Activated CD8-positive, alpha-beta memory T cell treated with anti-CD3 and anti-CD28 coated beads, Interleukin-2, amount 50 U/mL, for 48 hours (primary cell): ENCODE measurements at places on chromosomes 4 and X.

GRCh38 chr4:25513814-25514213 is 136.8 kb downstream of the ANAPC4 start:
- DNase-seq = no peak

DNA sequence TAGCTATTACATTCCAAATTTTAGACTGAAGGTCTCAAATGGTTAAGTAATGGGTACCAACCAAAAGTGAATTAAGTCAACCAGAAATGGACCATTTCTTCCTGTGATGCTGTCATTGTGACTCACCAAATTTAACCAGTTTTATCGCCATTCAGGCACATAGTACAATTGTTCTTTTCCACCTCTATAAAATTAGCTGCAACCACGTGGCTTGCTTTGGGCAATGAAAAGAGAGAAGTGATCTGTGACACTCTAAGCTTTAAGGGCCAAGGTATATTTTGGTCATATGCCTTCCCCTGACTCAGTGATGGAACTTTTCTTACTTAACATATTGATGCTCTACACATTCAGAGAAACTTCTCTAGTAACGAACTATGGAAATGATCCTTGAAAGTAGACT is 20.3 kb upstream of the PHF8 start:
- DNase-seq = no peak

DNA sequence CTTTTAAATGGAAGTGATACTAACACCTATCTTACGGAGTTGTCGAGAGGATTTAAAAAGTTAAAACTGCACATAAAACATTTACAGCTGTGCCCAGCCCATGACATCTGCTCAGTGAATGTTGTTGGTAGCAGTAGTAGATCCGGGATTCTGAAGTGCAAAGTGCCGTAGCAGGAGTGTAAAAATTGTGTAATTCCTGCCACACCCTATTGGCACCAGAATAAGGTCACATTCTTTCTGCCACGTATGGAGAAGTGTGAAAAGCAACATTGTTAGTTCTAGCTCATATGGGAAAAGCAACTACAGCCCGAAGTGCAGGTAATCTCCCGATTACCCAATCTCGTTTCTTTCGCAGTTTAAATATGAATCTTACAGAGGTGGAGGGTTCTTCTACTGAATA is 31.2 kb downstream of the PRIMPOL start:
- no peak for DNase-seq

DNA sequence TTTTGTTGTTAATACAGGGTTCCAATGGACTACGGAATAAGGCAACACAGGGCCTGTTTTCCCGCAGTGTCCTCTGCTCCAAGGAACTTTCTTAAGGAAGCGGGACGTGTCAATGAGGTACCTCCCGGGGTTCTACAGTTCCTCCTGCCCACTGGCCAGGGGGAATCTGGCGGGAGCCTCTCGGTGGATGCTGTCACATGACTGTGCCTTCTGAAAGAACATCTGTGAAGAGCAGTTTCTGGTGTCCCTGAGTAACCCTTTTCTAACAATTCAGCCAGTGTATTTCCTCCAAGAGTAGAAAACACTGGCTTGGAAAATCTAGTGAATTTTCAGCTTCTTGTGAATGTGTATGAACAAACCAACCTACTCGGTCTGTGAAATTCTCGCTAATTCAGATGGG is 32.7 kb downstream of the MFAP3L start:
- DNase-seq = no peak

DNA sequence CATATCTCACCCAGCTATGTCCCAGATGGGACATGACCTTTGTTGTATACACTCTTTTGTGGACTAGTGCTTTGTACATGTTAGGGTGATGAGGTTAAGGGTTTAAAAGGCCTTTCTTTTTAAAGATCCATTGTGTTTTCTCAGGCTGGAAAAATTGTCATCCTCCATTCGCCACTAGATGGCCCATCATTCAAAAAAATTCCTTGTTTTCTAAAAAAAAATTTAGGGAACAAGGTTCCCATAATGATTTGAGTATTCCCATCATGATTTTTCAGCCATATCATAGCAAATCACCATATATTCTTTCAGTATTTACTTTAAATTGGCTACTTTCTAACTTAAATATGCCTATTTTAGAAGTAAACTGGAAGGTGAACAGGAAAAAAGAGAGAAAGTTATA is 91.9 kb upstream of the TMEM164 start:
- no peak for DNase-seq

DNA sequence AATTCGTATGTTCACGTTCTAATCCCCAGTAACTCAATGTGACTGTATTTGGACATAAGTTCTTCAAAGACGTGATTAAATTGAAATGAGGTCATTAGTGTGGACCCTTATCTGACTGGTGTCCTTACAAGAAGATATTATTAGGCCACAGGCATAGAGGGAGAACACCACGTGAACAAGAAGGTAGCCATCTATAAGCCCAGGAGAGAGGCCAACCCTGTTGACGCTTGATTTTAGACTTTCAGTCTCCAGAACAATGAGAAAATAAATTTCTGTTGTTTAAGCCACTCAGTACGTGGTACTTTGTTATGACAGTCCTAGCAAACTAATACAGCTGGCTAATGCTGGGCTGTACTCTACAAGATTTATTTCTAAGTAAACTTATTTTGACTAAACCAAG is 1.5 kb upstream of the EIF1AX start:
- DNase-seq = no peak

GRCh38 chr4:47533689-47534347 is 48.7 kb downstream of the ATP10D start:
- no peak for DNase-seq

DNA sequence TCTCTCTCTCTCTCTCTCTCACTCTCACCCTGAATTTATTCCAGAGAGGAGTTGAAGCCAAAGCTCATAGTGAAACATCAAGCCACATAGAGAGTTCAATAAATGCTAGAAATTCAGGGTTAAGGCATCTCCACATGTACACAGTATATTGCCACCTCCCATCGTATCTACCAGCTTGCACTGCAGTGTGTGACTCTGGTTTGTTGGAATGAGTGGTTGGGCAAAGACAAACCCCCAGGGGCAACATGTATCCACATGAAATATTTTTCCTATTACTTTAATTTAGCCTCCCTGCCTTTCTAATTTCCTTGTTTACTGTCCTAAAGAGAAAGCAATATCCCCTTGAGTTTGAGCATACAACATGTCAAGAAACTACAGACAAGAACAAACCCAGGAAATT is 247.3 kb downstream of the SPATA18 start:
- no peak for DNase-seq

DNA sequence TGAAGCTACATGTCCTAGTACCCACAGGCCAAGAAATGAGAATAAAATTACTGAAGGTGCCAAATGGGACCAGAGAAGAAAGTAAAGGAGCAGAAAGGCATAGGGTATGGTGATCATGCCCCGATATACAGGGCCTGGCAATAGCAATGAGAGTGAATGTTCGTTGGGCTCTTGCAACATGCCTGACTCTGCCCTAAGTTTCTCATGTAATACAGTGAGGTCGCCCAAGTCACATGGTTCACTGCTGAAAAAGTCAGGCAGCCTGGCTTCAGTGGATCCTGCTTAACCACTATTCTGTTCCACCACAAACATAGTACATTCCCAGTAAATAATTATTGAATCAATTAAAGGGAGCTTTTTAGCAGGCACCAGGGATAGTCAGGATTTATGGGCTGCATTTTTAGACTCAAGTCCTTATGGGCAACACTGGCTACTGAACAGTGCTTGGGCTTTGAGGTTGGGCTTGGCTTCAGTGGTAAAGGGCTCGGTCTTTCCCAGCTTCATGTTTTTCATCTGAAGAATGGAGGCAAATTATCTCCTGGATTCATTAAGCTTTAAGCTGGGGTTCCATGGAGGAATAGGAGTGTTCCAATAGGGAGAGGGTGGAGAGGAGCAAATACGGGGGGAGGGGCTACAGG is 67.1 kb upstream of the ZNF518B start:
- no peak for DNase-seq

DNA sequence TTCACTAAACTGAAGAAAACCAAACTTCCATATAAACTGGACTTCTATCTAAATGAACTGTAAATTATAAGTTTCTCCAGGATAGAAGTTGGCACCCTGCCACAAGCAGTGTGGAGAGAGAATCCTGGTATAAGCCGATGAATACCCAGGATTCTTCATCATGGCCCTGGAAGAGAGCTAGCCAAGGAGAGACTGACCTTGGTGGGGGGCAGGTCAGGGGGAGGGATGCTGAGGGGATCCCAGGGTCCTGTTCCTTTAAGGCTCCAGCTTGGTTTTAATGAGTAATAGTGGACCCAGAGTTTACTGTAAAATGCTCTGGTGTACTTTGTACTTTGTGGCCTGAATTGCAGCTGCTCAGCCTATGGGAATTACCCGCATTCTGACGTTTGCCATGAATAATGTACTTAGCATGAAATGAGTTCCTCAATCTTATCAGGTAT is 16.9 kb downstream of the RASSF6 start:
- no peak for DNase-seq

GRCh38 chrX:45056428-45057145 is 144.1 kb downstream of the DIPK2B start:
- DNase-seq = no peak

DNA sequence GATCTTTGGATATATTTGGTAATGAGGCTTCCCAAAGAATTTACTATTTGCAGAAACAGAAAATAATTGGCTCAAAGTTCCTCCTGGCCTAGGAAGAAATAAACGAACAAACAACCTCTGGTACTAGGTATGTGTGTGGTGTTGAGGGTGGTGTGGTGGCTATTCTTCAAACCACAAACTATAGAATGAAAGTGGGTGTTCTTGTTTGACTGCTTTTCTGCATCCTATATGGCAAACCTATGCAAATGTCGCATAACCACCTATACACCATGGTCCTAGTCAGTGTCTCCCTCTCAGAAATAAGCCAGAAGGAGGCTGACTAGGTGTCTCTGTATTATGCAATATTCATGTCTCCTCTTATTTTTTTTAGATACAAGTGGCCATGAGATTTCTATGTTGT is 106.6 kb upstream of the PCDH18 start:
- DNase-seq = no peak

- DNase-seq = no peak
Measured at GRCh38 chrX:35289952-35290351, 347.4 kb downstream of the FAM47B start.

DNA sequence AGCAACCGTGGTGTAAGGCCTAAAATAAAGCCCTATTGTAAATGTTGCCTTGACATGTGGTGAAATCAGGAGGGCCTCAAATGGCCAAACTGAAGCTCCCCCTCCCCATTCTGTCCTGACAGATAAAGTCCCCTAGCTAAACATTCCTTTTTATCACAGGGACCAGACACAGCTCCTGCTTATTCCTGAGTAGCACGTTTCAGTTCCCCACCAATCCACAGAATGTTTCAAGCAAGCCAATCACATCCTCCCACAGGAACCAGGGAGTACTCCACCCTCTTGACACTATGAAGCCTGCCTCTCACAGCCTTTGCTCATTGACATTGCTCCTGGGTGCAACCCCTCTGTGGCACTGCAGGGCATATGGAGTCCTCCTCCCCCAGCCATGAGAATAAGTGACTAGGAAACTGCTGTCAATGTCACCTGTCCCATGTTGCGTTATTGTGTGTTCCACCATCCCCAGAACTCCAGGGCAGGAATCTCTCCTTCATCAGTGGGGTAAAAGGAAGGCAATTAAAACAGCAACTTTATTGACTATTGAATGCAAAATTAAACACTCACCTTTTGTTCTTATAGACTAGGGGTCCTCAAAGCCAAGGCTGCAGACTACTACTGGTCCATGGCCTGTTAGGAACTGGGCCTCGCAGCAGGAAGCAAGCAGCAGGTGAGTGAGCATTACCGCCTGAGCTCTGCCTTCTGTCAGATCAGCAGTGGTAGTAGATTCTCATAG is 128.1 kb downstream of the COL25A1 start:
- DNase-seq = no peak

DNA sequence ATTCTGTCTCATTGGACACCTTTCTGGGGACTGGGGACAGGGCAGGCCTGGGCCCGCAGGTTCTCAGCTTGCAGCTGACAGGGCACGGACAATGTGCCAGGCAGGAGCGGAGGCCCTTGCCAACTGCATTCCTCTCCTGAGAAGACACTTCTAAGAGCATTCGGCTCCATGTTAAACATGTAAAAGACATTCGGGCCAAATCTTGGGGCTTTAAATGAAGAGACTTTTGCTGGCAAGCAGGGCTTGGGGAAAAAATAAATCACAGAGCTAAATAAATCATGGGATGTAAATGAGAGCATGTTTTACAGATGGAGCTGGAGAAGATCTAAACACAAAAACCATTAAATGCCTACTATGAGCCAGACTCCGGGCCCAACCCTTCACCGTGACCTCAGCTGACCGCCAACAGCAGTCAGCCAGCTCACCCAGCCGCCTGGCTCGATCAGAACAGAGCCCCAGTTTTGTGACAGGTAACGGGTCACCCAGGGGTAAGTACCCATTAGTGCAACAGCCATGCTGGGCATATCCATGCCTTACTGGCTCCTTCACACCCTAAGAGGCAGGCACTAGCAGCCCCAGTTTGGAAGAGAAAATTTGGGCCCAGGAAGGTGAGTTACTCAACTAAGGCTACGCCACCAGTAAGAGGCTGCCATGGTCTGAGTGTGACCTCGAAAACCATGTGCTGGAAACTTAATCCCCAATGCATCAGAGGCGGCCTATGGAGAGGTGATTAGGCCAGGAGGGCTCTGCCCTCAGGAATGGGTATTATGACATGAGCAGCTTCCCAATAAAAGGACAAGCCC is 14.7 kb downstream of the WDR1 start:
- DNase-seq = no peak

DNA sequence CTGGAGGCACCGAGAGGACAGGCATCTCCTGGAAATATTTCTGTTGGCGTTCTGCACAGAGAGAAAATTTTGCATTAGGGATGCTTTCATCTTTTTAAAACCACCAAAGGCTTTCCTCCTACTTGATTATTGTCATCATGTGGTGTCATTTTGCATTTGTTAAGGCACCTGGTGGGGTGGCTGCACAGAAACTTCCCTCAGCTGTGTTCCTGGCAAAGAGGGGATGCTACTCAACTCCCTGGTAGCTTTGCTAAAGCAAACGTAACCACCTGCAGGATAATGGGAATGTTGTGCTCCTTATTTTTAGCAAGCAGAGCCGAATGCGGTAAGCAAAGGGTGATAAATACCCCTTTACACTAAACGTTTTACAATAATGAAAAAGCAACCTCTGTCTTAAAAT is 229.8 kb downstream of the STIM2 start:
- DNase-seq = no peak

GRCh38 chr4:92304606-92305005 is 840 bp downstream of the GRID2 start:
- no peak for DNase-seq

GRCh38 chr4:78880874-78881492 is 58.3 kb downstream of the PAQR3 start:
- no peak for DNase-seq

- no peak for DNase-seq
Measured at GRCh38 chr4:5465956-5466355, 242.4 kb downstream of the EVC2 start.

DNA sequence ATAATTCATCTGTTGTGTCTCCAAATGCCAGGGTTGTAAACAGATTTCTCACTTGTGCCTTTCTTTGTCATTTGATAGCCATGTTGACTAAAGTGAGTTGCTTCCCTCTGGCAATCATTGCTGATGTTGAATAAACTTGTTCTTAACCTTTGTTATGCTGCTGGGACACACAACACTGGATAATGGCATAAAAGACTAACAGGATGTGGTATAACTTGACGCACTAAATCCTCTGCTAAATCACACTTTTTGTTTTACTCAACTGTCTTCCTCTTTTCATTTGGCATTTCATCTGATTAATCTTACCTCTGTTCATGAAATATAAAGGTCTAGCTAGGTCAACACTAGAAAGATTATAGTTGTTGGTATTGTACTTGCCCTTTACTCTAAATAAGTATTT is 17.6 kb upstream of the CXCL5 start:
- no peak for DNase-seq

- DNase-seq = no peak
Measured at GRCh38 chr4:139239127-139239772, 40.8 kb downstream of the MGARP start.

- no peak for DNase-seq
Measured at GRCh38 chr4:84814094-84814750, 152.3 kb downstream of the WDFY3 start.
